ENCODE measurements at places on chromosomes 16 and 17.
A peak's percentile ranks its signal among the peaks of the same experiment; 100 is the strongest.

GRCh38 chr17:35531160-35531559 is 6.3 kb downstream of the SLFN12L start:
- DNase-seq, result no peak

- peak; percentile 78 for DNase-seq
These were observed at the start of gene DLX3 for GRCh38 chr17:49995055-49995738. Gene DLX3, minus strand, starts transcription at chr17:49995224. Its CDS starts 226 bp downstream, at chr17:49994998.

GRCh38 chr17:49546546-49547535 is 28.8 kb upstream of the NXPH3 start:
- DNase-seq, result no peak

- no peak for DNase-seq
These were observed 173.3 kb upstream of the CACNG5 start for GRCh38 chr17:66661411-66662256.

- peak; percentile 45 for DNase-seq
These were observed at the start of gene CPNE2 for GRCh38 chr16:57091975-57092785. Gene CPNE2, plus strand, starts transcription at chr16:57092583. Its CDS starts 18,160 bp downstream, at chr16:57110743.

DNA sequence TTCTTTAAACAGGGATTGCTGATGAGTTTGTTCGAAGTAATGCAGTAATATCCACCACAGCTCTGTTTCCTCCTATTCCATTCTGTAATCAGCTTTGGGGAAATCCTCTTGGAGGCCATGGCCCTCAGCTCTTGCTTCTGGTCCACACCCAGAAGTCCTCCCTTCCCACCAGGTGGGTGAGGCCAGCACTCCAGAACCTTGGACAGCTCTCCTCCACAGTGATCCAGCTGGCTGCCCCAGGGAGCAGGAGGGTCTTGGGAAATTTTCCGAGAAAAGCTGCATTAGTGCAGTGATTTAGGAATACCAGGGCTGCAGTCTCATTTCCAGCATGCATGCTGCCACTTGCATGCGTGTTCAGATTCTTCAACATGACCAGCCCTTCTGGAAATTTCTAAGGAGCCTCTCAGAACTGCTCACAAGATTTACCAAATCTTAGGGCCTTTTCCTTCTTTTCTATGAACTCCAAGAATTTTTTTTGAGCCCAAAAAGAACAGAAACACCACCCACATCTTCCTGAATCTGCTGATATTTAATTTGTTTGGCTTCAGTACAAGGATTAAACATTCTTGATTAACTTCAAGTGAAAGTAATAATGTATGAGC is 4.2 kb downstream of the SMPD3 start:
- DNase-seq, result peak; percentile 65

GRCh38 chr16:77113835-77114234 is 77.2 kb upstream of the MON1B start:
- no peak for DNase-seq

DNA sequence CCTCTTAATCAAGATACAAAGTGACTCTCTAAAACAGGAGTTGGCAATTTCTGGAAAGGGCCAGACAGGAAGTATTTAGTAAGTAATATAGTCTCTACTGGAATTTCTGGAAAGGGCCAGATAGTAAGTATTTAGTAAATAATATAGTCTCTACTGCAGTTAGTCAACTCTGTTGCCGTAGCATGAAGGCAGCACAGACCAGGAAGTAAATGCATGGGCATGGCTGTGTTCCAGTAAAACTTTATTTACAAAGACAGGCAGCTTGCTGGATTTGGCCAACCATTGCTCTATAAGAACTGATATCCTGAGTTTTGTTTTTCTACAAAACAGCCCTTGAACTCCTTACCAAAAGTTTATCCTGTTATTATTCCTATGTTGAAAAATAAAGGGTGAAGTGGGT is 16.9 kb downstream of the LDAF1 start:
- no peak for DNase-seq

DNA sequence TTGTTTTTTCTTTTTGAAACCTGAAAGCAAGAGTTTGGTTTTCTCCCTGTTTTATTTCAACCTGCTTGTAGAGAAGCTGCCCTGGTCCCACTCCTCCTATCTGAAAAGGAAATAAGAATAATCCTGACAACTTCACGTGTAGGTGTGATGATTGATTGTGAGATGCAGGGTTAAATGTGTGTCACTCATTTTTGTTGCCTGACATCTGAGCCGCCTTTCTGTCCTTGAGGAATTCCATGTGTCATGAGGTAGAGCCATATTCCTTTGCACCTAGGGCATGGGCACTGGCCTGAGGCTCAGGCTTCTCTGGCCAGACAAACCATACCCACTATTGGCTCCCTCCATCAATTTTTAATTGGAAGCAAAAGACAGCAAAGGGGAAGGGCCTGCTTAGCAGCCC is 10.2 kb upstream of the SMPD3 start:
- no peak for DNase-seq

- DNase-seq, result no peak
These were observed 56.9 kb upstream of the LGALS9 start for GRCh38 chr17:27573971-27574525.

DNA sequence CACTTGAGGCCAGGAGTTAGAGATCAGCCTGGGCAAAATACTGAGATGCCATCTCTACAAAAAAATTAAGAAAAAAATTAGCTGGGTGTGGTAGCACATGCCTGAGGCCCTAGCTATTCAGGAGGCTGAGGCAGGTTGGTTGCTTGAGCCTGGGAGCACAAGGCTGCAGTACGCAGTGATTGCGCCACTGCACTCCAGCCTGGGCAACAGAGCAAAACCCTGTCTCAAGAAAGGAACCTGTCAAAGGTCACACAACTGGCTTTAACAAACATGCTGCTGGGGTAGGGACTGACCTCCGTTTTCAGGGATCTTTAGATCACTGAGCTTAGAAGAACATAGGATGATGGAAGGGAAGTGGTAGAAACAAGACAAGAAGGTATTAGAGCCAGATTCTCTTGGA is 95.0 kb downstream of the IRX3 start:
- no peak for DNase-seq

GRCh38 chr17:57629470-57629869 is 115.6 kb downstream of the CCDC182 start:
- no peak for DNase-seq

- no peak for DNase-seq
These were observed 178.2 kb upstream of the SOX9 start for GRCh38 chr17:71942626-71943025.

- DNase-seq, result no peak
These were observed 36.9 kb upstream of the C17orf78 start for GRCh38 chr17:37338847-37339246.

GRCh38 chr17:62778990-62779681 is 29.0 kb downstream of the MARCHF10 start:
- no peak for DNase-seq

DNA sequence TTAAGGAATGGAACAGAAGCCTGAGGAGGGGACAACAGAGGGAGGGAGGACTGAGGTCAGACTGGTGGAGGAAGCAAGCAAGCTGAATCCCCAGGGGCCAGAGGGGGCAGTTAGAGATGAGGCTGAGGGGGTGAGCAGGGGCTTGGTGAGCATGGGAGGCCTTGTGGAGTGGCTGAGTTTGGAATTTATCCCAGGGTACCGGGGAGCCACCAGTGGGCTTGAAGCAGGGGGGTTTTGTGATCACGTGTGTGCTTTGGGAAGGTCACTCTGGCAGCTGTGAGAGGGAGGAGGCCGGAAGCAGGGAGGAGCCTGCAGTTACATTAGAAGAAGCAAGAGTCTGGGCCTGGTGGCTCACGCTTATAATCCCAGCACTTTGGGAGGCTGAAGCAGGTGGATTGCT is 9.8 kb upstream of the CTCF start:
- no peak for DNase-seq

GRCh38 chr16:14458576-14458975 is 171.5 kb downstream of the PARN start:
- no peak for DNase-seq

DNA sequence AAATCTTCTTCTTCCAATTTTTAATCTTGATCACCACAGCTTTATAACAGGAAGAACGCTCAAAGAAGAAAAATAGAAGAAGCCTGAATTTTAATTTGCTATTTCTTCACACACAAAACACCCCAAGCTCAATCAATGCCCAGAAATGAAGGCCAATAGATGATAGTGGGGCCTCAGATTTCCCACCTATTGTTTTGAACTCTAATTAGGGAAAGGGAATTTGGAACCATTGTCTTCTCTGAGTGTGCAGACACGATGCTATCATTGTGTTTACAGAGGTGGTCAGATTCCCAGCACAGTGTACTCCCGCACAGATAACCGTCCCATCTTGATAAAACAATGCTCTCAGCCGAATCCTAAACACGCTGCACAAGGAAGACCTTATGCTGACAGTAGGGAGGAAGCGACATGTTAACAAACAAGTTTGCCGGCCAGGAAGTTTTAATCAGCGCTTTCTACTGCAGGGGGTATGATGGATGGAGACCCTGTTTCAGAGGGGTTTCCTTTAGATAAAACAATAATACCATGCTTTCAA is 684.7 kb downstream of the MAF start:
- DNase-seq, result no peak

DNA sequence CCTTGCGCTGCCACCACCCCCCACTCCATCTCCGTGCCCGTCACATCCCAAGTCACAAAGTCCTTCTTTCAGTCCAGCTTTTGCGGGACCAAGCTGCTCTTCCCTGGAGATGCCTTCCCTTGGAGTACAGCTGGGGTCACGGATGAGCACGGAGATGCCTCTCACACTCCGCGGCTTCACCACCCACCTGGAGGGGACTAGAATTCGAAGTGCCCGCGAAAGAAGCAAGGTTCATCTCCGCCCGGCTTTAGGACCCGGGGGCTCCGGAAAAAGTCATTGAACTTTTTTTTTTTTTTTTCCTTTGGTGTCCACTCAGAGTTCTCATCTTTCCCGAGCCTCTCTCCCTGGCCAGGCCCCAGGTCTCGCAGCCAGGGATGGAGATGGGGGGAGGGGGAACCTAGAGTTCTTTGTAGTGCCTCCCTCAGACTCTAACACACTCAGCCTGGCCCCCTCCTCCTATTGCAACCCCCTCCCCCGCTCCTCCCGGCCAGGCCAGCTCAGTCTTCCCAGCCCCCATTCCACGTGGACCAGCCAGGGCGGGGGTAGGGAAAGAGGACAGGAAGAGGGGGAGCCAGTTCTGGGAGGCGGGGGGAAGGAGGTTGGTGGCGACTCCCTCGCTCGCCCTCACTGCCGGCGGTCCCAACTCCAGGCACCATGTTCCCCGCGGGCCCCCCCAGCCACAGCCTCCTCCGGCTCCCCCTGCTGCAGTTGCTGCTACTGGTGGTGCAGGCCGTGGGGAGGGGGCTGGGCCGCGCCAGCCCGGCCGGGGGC is at the start of gene FKBP10:
FKBP10 (plus strand) TSS at position 624 of the 771 bp plus-strand sequence; CDS start at position 655, 31 bp downstream.
- peak; percentile 96 for DNase-seq

- DNase-seq, result no peak
These were observed 504 bp downstream of the FOXC2 start for GRCh38 chr16:86566966-86567700.

GRCh38 chr17:80526116-80526910 is 18.3 kb upstream of the RPTOR start:
- DNase-seq, result no peak

GRCh38 chr17:32019228-32019627 is 12.0 kb downstream of the LRRC37B start:
- no peak for DNase-seq

- DNase-seq, result no peak
These were observed at the start of gene ITGAE for GRCh38 chr17:3800362-3801271. Gene ITGAE, minus strand, starts transcription at chr17:3801188. Its CDS starts 44 bp downstream, at chr17:3801144.

DNA sequence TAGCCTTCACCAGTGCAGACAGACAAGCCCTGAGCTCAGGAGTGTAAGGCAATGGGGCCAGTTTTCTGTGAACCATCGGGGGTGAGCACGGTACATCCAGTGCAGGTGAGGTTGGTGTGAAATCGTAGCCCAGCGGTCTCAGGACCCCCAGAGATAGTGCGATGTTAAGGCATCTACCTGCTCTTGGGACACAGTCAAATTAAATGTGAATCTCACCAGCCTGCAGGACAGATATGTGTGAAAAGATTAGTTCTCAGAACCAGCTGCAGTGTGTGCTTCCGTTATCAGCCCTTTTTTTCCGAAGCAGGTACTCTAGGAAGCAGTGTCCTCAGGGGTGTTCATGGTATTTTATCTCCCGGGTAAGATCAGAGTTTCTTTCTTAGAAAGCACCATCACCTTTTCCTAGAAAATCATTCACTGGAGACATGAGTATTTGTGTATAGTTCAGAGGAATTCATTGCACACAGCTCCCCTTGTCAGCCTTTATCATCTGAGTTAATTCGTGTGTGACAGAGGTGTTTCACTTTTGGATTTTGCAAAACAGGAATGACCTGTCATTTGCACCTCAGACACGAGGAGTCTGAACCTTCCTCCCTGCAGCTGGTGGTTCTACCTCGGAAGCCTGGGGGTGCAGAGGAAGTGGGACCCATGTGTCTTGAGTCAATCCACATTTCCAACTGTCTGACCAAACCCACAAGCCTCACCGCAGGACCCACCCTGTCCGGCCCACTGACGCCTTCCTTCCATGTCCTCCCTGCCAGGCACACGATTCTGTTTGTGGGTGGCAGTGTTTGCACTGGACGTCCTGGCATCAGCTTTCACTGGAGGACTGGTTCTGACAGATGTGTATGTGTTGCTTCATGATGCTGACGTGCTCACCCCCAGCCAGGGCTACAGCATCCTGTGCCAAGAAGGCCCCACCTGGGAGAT is 107.8 kb downstream of the CLEC16A start:
- DNase-seq, result no peak

DNA sequence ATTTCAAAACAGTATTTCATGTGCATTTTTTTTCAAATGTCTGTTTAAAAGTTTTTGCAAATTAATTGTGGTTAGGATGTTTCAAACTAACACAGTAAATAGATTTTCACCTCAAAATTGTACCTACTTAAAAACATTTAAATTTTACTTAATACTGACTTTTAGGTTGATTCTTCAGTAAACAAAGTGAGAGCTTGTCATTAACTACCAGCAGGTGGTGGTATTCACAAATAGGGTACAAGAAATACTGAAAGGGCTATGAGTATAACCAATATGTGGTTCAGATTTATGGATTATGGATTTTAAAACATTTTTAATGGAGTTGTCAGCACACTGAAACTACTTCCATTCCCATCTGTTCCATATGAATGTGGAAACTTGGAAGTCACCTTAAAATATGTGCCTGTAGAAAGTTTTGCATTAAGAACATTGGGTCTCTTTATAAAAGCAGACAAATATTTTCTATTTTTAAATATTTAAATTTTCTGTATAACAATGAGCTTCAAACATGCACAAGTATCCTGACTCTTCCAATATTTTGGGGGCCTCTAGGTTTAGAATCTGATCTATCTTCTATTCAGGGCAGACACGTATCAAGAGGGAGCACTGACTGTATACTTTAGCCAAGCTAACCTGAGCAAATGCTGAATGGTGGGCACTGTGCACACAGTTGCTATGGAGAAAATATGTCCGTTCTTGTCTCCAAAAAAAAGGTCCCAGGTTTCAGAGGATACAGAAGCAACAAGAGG is 155.6 kb downstream of the SNX11 start:
- no peak for DNase-seq

- no peak for DNase-seq
These were observed 41.8 kb downstream of the TEKT5 start for GRCh38 chr16:10652730-10653590.

DNA sequence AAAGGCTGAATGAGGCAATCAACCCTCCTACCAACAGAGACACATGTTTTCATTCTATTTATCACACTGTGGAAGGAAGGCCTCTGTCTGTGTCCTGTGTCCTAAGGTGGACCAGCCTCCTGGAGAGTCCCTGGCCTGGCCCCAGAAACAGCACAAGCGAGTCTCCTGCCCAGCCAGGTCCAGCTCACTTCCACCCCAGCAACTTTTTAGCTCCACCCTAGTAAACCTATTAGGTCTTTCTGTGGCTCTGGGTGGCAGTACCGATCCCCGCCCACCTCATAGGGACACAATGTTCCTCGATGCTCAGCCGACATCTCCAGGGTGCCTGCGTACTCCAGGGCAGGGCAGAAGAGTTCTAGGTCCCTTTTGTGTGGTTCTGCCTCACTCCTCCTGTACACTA is 10.7 kb downstream of the DRC3 start:
- no peak for DNase-seq

Measured in neuronal stem cell (in vitro differentiated cells).